Tracheal epithelial cell (primary cell): ENCODE measurements at places on chromosomes 13 and 19. TPM values are rescaled to one million over a fixed set of nuclear protein-coding genes. Genes with fewer than 3 reads are reported as not detected.

Gene ZNF547
- total RNA-seq = 1.3 and 3.1 TPM in 2 replicates

Gene CACNA1A
- total RNA-seq = under 0.01 TPM in 1 of 2 replicates, not detected in the other

Gene CYP2A6
- not detected in 2 replicates for total RNA-seq

Gene LHB
- total RNA-seq = 1.9 TPM in 1 of 2 replicates, not detected in the other

Gene C19orf73
- 0.48 and 2.8 TPM in 2 replicates for total RNA-seq

Gene GPC6
- total RNA-seq = 4.0 and 16.6 TPM in 2 replicates

Gene GPR12
- not detected in 2 replicates for total RNA-seq

Gene ARHGAP35
- total RNA-seq = 17.4 and 32.4 TPM in 2 replicates

Gene CYP2F1
- not detected in 2 replicates for total RNA-seq

Gene SUGT1
- 22.6 and 28.7 TPM in 2 replicates for total RNA-seq

Gene THSD8
- not detected in 2 replicates for total RNA-seq

Gene SELENOV
- not detected in 2 replicates for total RNA-seq

Gene GPX4
- total RNA-seq = 444 and 452 TPM in 2 replicates

Gene KIR2DL4
- total RNA-seq = not detected in 2 replicates

Gene PRR22
- 0.48 TPM in 1 of 2 replicates, not detected in the other for total RNA-seq

Gene GPR4
- total RNA-seq = not detected in 2 replicates

Gene TMIGD2
- total RNA-seq = not detected in 2 replicates

Gene DACH1
- total RNA-seq = not detected in 2 replicates

Gene NXNL1
- total RNA-seq = not detected in 2 replicates

Gene CRTC1
- 0.72 and 1.1 TPM in 2 replicates for total RNA-seq

Gene CEACAM7
- 0.24 TPM in 1 of 2 replicates, not detected in the other for total RNA-seq

Gene ZNF793
- total RNA-seq = 1.2 and 3.4 TPM in 2 replicates

Gene RFX2
- total RNA-seq = 3.4 and 9.4 TPM in 2 replicates

Gene ZNF578
- 0.43 and 1.9 TPM in 2 replicates for total RNA-seq

Gene MBNL2
- 23.9 and 26.9 TPM in 2 replicates for total RNA-seq

Gene POLR1G
- 23.9 and 25.2 TPM in 2 replicates for total RNA-seq

Gene CEACAM20
- not detected in 2 replicates for total RNA-seq

Gene KLK13
- total RNA-seq = not detected in 2 replicates

Gene CALR
- total RNA-seq = 522 and 1,123 TPM in 2 replicates

Gene TNFSF9
- total RNA-seq = 11.3 and 14.9 TPM in 2 replicates

Gene CBY2
- not detected in 2 replicates for total RNA-seq

Gene PPP1R37
- total RNA-seq = 42.0 and 43.6 TPM in 2 replicates

Gene PNMA8B
- 0.24 TPM in 1 of 2 replicates, not detected in the other for total RNA-seq

Gene IFNL2
- not detected in 2 replicates for total RNA-seq

Gene ZNF555
- total RNA-seq = 3.6 and 5.1 TPM in 2 replicates

Gene FAM124A
- total RNA-seq = not detected in 2 replicates

Gene GSX1
- not detected in 2 replicates for total RNA-seq

Gene DAND5
- total RNA-seq = 0.24 TPM in 1 of 2 replicates, not detected in the other

Gene KLK8
- 8.3 and 13.0 TPM in 2 replicates for total RNA-seq

Gene SYT3
- total RNA-seq = not detected in 2 replicates

Gene SLC17A7
- not detected in 2 replicates for total RNA-seq

Gene TRIM28
- 301 and 311 TPM in 2 replicates for total RNA-seq

Gene PRSS57
- total RNA-seq = not detected in 2 replicates

Gene GNA15
- total RNA-seq = 98.0 and 207 TPM in 2 replicates
